ENCODE measurements at places on chromosomes 16 and 17.

DNA sequence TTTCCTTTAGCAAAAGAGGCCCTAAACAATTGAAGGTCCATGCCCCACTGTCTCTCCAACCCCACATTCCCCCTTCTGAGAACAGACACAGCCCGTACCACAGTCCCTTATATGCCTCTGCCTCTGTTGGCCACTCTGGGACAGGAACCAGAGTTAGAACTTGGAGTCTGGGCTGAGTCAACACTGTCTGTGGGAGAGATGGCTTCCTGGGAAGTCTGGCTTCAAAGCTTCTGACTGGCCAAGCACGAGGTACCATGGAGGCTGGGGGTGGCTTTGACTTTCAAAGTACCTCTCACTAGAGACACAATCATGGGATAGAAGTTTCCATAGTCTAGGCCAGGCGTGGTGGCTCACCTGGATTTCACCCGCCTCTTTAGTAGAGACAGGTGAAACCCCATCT lies 14.9 kb upstream of the SPOP start:
- no peaks in the 10 kb centered on the region for H3K27me3 ChIP-seq
- H3K4me3 ChIP-seq: no peak overlapping the region
- peak overlapping the region; percentile 98 for H3K27ac ChIP-seq
- no peaks in the 10 kb centered on the region for H3K36me3 ChIP-seq
- peaks cover 3% of the 10 kb centered on the region for H3K4me1 ChIP-seq
- no peak for DNase-seq

GRCh38 chr16:89785523-89786155 lies 30.8 kb downstream of the FANCA start:
- no peaks in the 10 kb centered on the region for H3K27me3 ChIP-seq
- no peaks in the 10 kb centered on the region for H3K36me3 ChIP-seq
- H3K4me1 ChIP-seq: no peaks in the 10 kb centered on the region
- no peak for DNase-seq
- H3K4me3 ChIP-seq: no peak overlapping the region

- peaks cover 3% of the 10 kb centered on the region for H3K4me1 ChIP-seq
- peak overlapping the region; percentile 29 for H3K4me3 ChIP-seq
- H3K36me3 ChIP-seq: no peaks in the 10 kb centered on the region
- H3K27me3 ChIP-seq: no peaks in the 10 kb centered on the region
Measured at GRCh38 chr17:50560931-50561745, 623 bp downstream of the CACNA1G start.

DNA sequence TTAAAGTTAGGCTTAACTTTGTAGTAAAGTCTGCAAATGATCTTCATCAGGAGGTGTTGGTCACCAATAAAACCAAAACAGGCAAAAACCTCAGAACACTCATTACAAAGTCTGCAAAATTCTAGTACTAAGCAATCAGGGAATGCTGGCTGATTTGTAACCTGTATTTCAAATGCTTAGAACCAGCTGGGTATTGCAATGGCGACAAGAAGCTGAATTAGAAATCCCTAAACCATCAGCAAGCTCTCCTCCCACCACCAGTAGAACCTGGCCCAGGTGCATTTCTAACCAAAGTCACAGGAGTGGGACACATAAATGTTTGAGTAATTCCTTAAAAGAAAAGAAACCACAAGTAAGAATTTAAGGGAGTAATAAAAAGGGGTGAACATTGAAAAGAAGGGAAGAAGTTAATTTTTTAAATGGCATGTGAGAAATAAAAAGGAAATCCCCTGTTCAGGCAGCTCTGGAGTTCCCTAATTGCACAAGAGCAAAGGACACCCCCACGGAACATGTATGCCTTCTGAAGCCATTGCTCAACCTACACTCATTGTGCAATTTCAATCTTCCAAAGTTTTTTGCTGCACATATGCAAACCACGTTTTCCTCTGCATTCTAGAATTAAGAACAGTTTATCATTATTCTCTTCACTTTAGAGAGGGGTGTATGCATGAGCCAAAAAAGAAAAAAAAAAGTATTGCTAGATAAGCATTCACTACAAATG lies 102.9 kb downstream of the HIC1 start:
- no peaks in the 10 kb centered on the region for H3K4me1 ChIP-seq
- H3K36me3 ChIP-seq: no peaks in the 10 kb centered on the region
- no peak overlapping the region for H3K27ac ChIP-seq
- DNase-seq: no peak
- H3K4me3 ChIP-seq: no peak overlapping the region

DNA sequence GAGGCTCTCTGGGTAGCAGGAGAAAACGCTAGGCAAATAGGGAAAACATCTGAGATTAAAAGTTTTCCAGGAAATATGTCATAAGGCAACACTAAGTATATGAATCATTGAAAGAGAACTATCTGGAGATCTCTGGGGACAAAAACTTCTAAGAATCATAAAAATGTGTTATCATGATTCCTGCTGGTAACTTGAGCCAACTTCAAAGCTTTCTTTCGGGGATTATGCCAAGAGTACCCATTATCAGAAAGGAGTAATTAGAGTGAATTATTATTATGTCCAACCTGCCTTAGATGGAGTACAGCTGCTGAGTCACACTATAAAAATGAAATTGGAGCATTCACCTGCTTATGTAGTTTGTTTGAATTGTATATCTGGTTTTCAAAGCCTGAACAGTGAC lies 488.5 kb upstream of the SOX9 start:
- H3K4me1 ChIP-seq: no peaks in the 10 kb centered on the region
- H3K27me3 ChIP-seq: no peaks in the 10 kb centered on the region
- no peak overlapping the region for H3K4me3 ChIP-seq

DNA sequence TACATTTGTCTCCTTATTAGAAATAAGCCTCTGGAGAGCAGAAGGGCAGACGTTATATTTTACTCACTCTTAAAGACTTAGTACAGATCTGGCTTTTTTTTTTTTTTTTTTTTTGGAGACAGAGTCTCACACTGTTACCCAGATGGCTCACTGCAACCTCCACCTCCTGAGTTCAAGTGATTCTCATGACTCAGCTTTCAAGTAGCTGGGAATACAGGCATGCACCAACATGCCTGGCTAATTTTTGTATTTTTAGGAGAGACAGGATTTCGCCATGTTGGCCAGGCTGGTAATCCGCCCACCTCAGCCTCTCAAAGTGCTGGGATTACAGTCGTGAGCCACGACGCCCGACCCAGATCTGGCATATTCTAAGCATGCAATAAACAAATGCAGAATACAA lies 36.4 kb upstream of the TMEM97 start:
- no peaks in the 10 kb centered on the region for H3K4me1 ChIP-seq
- H3K4me3 ChIP-seq: no peak overlapping the region
- no peaks in the 10 kb centered on the region for H3K36me3 ChIP-seq
- no peak overlapping the region for H3K27ac ChIP-seq

GRCh38 chr17:77396610-77397009 lies 255.8 kb downstream of the SEC14L1 start:
- no peak overlapping the region for H3K4me3 ChIP-seq
- no peaks in the 10 kb centered on the region for H3K27me3 ChIP-seq
- DNase-seq: no peak
- H3K27ac ChIP-seq: no peak overlapping the region
- no peaks in the 10 kb centered on the region for H3K4me1 ChIP-seq
- no peaks in the 10 kb centered on the region for H3K36me3 ChIP-seq

- no peak overlapping the region for H3K27ac ChIP-seq
- H3K4me3 ChIP-seq: no peak overlapping the region
- H3K27me3 ChIP-seq: no peaks in the 10 kb centered on the region
Measured at GRCh38 chr17:28317099-28317965, 1.7 kb upstream of the TMEM97 start.

- H3K4me1 ChIP-seq: peaks cover 1% of the 10 kb centered on the region
- no peak overlapping the region for H3K4me3 ChIP-seq
- no peaks in the 10 kb centered on the region for H3K36me3 ChIP-seq
- no peaks in the 10 kb centered on the region for H3K27me3 ChIP-seq
- DNase-seq: peak; percentile 94
Measured at GRCh38 chr17:40068917-40069750, 6.4 kb downstream of the THRA start.

GRCh38 chr16:14351647-14352046 lies 278.4 kb downstream of the PARN start:
- no peak overlapping the region for H3K27ac ChIP-seq
- H3K4me3 ChIP-seq: no peak overlapping the region
- DNase-seq: no peak

DNA sequence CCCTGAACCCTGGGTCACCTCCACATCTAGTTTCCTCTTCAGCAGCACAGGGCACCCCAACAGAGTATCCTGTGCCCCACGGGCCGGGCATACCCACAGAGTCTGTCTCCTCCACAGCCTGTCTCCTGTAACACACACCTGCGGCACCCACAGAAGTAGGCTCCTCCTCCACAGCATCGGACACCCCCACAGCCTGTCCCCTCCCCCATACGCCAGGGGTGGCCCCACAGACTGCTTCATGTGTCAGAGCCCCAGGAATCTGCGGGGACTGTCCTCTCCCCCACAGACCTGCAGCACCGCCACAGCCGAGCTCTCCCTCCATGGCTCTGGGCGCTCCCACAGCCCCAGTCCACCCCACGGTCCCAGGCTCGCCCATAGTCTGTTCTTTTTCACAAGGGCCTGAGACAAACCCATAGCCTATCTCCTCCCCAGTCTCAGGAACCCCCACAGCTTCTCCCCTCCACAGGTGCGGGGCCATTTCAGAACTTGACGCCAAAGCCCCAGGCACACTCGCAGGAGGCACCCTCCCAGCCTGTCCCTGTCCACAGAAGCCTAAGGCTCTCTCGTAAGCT lies 1.4 kb downstream of the KIAA0753 start:
- no peak overlapping the region for H3K4me3 ChIP-seq
- H3K4me1 ChIP-seq: no peaks in the 10 kb centered on the region
- DNase-seq: no peak
- H3K36me3 ChIP-seq: no peaks in the 10 kb centered on the region

DNA sequence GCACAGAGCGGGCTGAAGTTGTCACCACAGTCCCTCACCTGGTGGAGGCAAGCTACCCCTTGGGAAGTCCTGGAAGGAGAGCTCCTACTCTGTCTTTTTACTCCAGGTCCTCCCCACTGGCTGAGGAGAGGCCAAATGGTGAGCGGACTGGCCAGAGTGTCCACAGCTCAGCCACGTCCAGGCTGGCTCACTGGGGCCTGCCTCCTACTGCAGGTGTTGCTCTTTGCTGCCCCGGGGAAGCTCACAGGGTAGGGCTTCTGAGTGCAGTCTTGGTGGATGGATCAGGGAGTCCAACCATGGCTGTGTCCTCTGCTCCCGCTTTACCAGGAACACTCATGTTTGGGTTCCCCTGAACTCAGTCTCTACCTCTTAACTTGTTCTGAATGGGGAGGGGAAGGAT lies 2.7 kb downstream of the B9D1 start:
- H3K27me3 ChIP-seq: no peaks in the 10 kb centered on the region
- no peaks in the 10 kb centered on the region for H3K36me3 ChIP-seq
- peak; percentile 21 for DNase-seq

GRCh38 chr17:21124086-21124485 lies 2.7 kb upstream of the DHRS7B start:
- H3K4me3 ChIP-seq: no peak overlapping the region
- H3K27ac ChIP-seq: no peak overlapping the region
- DNase-seq: no peak
- no peaks in the 10 kb centered on the region for H3K4me1 ChIP-seq
- no peaks in the 10 kb centered on the region for H3K36me3 ChIP-seq
- no peaks in the 10 kb centered on the region for H3K27me3 ChIP-seq

DNA sequence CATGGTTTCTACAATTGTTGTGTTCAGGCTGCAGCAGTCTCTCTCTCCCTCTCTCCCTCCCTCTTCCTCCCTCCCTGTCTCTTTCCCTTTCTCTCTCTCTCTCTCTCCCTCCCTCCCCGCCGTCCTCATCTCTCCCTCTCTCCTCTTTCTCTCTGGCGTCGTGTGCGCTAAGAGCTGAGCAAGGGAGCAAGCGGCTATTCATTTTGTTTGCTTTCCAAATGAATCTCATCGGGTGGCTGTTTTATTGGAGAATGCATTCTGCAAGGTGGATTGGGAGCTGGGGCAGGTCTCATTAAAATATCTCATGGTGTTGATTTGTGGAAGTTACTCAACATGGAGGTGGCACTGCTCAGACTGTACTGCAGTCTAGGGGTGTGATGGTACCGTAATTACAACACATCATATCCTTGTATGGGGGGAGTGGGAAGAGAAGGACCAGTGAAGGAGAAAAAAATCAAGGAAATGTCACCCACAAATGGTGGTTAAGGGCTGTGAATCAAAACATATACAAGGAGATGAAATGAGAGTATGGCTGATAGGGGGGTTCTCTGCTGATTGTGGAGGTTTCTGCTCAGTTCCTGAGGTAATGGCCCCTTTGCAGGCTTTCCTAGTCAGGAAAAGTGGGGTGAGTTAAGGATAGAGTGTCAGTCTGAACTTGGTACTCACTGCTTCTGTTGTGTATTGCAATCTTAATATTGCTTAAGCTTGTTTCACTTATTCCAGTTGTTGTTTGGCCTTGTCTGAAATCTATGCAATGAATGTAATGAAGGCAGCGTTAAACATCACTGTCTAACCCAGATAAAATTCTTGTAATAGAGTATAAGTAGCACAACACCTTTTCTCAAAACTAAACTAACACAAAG lies 2.7 kb downstream of the MSL1 start:
- no peaks in the 10 kb centered on the region for H3K27me3 ChIP-seq
- peak overlapping the region; percentile 27 for H3K27ac ChIP-seq
- H3K4me3 ChIP-seq: peak overlapping the region; percentile 62
- peaks cover 3% of the 10 kb centered on the region for H3K4me1 ChIP-seq
- no peaks in the 10 kb centered on the region for H3K36me3 ChIP-seq
- no peak for DNase-seq

DNA sequence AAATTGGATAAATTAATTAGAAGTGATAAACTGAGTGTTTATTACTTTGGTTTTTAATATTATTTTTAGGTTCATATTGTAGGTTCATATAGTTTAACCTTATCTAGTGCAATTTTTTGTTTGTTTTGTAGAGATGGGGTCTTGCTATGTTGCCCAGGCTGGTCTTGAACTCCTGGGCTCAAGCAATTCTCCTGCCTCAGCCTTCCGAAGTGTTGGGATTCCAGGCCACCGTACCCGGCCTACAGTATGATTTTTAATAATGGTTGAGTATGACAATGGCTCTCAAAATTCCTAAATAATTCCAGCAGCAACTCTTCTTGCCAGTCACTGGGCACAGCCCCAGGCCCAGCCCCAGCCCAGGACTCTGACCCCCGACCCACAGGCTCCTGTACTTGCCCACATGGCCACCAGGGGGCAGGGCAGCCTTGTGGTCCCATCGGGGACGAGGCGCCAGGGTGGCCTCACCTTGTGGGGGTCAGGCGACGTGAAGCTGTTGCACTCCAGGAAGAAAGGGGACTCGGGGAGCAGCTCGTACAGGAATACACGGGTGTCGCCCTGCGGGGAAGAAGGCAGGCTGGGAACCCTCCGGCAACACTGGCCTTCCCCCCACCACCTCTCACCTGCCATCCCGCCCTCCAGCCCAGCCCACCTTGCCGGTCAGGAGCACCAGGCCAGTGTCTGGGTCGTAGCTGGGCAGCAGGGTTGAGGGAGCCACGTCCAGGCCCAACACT lies 7.9 kb upstream of the PAM16 start:
- no peaks in the 10 kb centered on the region for H3K36me3 ChIP-seq
- no peaks in the 10 kb centered on the region for H3K4me1 ChIP-seq
- DNase-seq: peak; percentile 91
- no peaks in the 10 kb centered on the region for H3K27me3 ChIP-seq
- H3K27ac ChIP-seq: no peak overlapping the region

GRCh38 chr17:8062435-8062806 lies 23.6 kb downstream of the ALOX15B start:
- no peaks in the 10 kb centered on the region for H3K4me1 ChIP-seq
- H3K36me3 ChIP-seq: no peaks in the 10 kb centered on the region
- no peak for DNase-seq
- no peak overlapping the region for H3K4me3 ChIP-seq
- H3K27me3 ChIP-seq: no peaks in the 10 kb centered on the region
- no peak overlapping the region for H3K27ac ChIP-seq
